ENCODE measurements at places on chromosomes 5 and 9.

GRCh38 chr5:132094393-132095076, 20.9 kb downstream of the CSF2 start:
- no peak for DNase-seq

DNA sequence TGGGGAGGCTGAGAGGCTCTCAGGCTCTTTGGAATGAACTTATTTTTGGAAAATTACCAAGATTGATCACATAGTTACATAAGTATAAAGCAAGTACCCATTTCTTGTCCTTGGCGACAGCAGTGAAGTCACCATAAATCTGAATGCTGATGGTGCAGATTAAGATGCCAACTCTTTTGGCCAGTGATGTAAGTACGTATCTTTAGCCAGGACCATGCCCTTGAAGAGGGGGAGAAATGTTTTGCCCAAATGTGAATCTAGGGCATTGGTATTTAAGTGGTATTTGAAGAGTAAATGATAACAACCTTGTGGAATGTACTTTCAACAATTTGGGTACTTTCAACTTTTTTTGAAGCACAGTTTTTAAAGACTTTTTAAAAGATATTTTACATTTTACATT, 68.2 kb upstream of the RAD23B start:
- DNase-seq, result no peak

- no peak for DNase-seq
Measured at GRCh38 chr5:173872957-173873305, 15.2 kb upstream of the CPEB4 start.

GRCh38 chr5:74595143-74595925, 45.2 kb downstream of the ENC1 start:
- DNase-seq, result no peak

- DNase-seq, result no peak
Measured at GRCh38 chr5:126043688-126044087, 379.5 kb upstream of the GRAMD2B start.

DNA sequence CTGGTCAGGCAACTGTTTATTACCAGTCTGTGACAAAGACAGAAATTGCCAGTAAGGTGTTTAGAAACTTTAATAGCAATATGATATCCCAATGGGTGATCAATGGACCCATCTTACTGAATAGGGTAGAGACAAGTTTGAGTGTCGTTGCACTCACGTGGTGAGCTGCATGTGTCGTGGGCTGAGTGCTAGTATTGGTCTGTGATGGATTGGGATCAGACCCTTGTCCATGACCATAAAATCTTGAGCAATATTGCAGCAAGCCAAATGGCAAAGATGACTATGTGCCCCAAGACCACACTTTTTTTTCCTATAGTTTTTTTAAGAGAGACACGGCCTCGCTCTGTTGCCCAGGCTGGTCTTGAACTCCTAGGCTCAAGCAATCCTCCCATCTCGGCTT, 114.5 kb downstream of the PALM2AKAP2 start:
- DNase-seq, result no peak

DNA sequence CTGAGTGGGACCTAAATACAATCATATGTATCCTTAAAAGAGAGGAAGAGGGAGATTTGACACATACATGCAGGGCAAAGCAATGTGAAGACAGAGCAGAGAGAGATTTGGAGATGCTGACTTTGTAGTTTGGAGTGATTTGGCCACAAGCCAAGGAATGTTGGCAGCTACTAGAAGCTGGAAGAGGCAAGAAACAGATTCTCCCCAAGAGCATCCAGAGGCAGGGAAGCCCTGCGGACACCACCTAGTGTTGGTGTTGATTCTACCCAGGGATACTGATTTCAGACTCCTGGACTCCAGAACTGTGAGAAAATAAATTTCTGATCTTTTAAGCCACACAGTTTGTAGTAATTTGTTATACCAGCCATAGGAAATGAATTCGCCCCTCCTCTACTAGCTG, 64.9 kb upstream of the OSMR start:
- no peak for DNase-seq

DNA sequence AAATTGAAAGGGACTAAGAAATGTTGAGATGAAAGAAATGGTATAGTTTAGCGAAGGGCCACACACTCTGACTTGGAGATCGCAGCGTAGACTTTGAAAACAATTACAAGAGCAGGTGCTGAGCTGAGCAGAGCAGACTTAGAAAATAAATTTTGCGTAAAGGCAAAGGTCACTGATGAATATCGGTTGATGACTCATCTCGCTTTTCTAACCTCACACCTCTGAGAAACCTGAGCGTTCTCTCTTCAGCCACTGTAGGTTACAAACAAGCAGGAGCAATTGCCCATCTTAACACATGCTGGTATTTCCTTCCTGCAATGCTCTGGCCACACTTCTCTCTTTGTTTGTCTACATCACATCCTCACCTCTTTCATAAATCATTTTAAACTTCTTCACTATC, 190.6 kb upstream of the C9orf72 start:
- DNase-seq, result no peak

- DNase-seq, result no peak
Measured at GRCh38 chr9:120742951-120743416, 28.7 kb upstream of the MEGF9 start.

DNA sequence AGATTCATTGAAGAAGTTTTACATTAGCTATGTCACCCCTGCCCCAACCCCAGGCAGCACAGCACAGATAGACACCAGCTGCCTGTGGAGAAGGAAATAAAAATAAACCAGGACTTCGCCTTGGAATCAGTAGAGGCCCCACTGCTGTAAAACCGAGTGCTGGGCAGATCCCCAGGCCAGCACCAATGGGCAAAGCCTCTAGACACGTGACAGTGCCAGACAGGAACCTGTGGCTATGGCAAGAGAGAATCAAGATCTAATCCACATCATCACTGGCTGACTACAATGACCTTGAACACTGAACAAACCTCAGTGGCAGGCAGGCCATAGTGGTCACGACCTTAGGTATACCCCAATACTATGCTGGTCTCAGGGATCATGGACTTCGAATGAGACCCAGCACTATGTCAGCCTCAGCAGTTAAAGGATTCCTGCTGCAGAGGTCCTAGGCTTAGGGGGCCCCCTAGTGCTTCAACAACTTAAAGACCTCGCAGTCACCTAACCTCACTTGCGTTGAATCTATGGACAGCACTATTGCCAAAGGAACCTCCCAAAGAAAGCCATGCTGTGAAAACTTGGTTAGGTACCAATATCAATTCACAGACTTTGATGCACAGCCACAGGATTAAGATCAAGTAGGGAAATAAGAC, 2118.6 kb upstream of the C9orf72 start:
- DNase-seq, result no peak

DNA sequence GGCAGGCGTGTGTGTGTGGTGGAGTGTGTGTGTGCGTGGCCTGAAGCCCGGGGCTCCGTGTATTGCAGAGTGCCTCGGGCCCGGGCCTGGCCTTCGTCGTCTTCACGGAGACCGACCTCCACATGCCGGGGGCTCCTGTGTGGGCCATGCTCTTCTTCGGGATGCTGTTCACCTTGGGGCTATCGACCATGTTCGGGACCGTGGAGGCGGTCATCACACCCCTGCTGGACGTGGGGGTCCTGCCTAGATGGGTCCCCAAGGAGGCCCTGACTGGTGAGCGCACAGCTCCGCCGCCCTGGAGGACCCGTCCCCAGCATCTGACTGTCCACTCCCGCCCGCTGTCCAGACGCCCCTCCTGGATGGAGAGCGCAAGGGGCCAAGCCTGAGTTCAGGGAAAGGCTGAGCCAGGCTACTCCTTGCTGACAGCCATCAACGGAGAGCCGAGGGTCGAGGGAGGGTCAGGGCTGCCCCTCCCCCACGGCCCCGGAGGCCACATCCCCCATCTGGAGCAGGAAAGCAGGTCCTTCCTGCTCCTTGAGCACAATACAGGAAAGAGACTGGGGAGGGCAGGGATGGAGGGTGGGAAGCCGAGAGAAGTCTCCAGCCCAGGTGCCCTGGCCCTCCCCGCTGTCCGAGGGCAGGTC, 18.4 kb downstream of the SLC6A18 start:
- no peak for DNase-seq

DNA sequence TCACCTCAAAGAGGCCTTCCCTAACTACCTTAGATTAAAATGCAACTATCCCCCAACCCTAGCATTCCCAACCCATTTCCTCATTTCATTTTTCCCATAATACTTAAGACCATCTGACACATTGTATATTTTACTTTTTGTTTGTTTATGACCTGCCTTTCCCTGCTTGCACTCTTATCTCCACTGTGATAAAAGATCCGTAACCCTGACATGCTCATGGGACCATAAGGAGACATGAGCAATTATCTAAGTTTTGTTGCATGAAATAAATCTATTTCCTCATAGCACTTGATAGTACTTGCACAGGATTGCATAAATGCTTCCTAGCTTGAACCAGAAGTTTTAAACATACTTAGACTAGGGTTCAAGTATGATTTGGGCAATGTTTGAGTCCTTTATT, 323.7 kb downstream of the NPR3 start:
- no peak for DNase-seq

- no peak for DNase-seq
Measured at GRCh38 chr5:148687427-148687826, 33.1 kb upstream of the HTR4 start.

GRCh38 chr9:78939311-78940065, 632.3 kb upstream of the TLE4 start:
- no peak for DNase-seq

GRCh38 chr5:80608731-80609130, 38.7 kb upstream of the ANKRD34B start:
- no peak for DNase-seq

DNA sequence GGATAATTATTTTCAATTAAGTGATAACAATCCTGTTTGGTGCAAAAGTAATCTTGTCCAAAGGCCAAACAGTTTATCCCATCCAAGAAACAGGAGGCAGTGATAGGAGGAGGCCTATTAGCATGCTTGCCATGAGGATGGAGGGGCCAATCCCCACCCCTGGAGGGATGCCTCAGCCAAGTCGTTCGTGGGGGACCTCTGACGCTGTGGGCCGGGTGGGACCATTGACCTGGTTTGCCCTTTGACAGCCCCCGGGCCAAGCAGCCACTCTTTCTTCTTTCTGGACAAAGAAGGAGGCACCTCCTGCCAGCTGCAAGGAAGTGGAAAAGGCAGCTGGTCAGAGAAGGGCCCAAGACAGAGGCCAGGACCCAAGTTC, 39.5 kb upstream of the GRHPR start:
- no peak for DNase-seq

GRCh38 chr5:139676951-139677735, 29.0 kb downstream of the CXXC5 start:
- no peak for DNase-seq

DNA sequence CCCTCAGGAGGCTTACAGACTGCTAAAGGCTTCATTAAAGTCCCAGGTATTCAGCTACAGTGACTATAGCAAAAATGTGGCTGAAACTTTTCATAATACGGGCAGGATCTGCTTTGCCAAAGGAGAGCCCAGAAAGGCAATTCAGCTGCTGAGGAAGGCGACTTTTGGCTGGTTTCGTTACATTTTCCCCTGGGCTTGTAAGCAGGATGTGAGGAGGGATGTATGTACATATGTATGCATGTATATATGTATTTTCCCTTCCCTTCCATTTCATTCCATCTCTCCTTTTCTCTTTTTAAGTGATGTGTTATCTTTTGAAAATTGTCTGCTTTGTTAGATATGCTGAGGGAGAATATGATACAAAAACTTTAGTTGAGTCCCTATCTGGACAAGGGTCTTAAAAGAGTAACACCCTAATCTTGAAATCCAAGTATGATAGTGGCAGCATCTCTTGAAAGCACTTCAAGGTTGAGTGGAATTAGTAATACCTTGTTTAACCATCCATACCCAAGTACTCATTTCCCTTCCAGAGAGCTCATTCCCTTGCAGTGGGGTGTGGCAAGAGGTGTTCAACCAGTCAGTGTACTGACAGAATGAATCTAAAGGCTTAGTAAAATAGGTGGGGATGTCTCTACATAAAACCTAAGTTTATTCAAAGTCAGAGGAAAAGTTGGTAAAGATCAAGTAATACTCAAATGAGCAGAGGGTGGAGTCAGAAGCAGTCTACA, 28.7 kb downstream of the RAD1 start:
- DNase-seq, result no peak

DNA sequence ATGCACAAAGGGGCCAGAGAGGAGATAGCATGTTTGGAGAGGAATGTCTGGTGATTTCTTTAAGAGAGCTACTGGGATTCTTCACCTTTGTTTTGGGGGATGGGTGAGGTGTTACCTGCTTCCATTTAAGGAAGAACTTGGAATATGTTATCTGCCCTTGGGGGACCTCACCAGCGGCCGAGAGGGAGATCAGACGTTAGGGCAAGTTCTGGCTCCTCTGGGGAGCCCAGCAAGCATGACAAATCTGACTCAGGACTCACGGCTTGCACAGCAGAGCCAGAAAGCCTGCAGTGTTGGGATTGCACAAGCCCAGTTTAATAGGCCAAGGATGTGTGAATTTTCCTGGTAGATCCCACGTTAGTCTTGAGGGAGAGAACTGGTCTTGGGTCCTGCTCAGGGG, 40.3 kb downstream of the SLC28A3 start:
- DNase-seq, result no peak

GRCh38 chr5:143648696-143649095, 163.3 kb upstream of the HMHB1 start:
- DNase-seq, result no peak

DNA sequence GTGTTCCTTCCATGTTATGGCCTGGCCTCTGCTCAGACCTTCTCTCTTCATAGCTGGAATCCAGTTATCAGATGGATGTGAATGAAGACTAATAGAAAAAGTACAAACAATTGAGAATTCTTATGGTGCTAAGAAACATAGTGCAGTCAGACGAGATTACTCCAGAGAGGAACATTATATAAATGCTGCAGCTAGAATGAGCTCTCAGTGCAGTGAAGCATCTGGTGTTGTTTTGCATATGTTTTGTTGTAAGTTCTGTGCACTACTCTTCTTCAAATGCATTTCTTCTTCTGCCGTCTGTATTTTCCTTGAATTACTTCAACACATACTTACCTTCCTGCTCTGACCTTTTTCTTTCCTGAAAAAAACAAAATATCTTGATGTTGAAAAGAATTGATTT, 602.4 kb upstream of the CDH18 start:
- DNase-seq, result no peak

- no peak for DNase-seq
Measured at GRCh38 chr9:127341152-127341551, 55.8 kb upstream of the SLC2A8 start.

DNA sequence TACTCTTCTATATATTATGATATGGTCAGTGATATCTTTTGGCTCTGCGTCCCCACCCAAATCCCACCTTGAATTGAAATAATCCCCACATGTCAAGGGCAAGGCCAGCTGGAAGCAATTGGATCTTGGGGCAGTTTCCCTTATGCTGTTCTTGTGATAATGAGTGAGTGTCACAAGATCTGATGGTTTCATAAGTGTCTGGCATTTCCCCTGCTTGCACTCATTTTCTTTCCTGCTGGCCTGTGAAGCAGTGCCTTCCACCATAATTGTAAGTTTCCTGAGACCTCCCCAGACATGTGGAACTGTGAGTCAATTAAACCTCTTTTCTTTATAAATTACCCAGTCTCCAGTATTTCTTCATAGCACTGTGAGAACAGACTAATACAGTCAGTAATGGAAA, 45.0 kb upstream of the TNC start:
- DNase-seq, result no peak

- DNase-seq, result no peak
Measured at GRCh38 chr9:124182741-124183140, 75.0 kb upstream of the NEK6 start.

GRCh38 chr5:108481355-108481931, 99.5 kb upstream of the FBXL17 start:
- DNase-seq, result no peak
